ENCODE measurements at places on chromosomes 11 and 22.

- no peak for DNase-seq
Observed at GRCh38 chr11:76604081-76604625, 66.4 kb downstream of the LRRC32 start.

- no peak for DNase-seq
Observed at GRCh38 chr11:43951231-43951630, 8.8 kb downstream of the C11orf96 start.

DNA sequence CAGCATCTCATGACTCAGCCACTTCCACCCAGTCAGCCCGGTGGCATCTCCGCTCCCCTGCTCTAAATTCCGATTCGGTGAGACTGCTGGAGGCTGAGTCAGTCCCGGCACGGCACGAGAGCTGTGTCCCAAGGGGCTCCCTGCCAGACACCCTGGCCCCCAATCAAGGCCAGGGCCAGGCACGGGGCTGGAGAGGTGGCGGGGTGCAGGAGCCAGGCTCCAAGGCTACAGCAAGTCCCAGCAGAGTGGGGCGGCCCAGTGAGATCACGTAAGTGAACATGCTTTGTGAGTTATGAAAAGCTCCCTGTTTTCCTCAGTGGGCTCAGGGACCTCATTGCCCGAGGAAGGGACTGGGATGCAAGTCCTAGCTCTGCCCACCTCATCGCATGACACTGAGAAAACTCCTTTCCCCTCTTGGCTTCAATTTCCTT, 3.0 kb downstream of the C11orf68 start:
- DNase-seq = no peak

- no peak for DNase-seq
Observed at GRCh38 chr11:116311206-116311605, 461.6 kb downstream of the BUD13 start.

DNA sequence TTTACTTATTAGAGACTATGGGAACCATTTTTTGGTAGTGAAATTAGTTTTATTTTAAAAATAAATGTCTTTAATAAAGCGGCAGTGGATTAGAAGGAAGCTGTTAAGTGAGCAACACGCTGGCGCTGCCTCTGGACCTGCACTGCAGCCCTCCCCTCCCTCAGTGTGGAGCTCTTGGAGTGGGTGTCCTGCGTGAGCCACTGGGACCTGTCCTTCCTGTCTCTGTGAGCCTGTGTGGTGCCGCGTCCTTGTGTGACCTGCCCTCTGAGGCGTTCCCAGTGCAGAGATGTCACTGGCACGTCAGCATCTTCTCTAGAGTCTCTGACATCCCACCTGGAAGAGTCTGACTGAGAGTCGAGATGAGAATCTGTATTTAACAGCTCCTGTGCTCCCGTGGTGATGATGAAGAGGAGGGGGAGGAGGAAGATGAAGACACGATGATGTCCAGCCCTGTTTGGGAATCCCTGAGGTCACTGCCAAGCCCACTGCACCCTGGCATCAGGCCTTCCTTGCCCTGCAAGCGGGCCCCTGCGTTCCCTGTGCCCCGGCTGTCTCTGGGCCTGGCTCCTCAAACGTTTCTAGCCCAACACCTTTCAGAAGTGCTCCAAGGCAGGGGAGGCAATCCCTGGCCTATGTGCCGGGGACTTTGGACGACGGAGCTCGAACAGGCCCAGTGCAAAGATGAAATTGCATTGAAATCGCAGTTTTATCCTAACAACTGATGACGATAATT, 271.8 kb downstream of the TBC1D22A start:
- no peak for DNase-seq

Measured in stimulated activated CD8-positive, alpha-beta memory T cell treated with anti-CD3 and anti-CD28 coated beads, Interleukin-12 subunit alpha, Interleukin-12 subunit beta, amount 100 ng/mL, for 1 hour (primary cell).